ENCODE measurements at places on chromosomes 6 and 20.

- DNase-seq, result no peak
Observed at GRCh38 chr6:6781172-6781872, 192.8 kb downstream of the LY86 start.

DNA sequence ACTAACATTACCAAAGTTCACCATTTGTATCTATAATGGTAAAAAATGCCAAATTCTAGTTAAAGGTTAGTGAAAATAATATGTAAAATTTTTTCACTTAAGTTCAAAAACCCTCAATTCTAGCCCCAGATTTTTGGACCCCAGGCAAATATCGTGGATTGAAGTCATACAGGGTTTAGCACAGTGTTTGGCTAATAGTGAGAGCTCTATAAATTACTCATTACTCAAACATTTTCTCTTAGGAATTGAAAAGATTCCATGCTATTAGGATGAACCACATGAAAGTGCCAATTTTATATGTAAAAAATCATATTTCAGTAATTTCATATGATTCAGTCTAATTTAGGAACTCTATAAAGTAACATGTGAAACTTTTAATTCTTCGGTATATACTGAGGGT is 170.3 kb upstream of the PREP start:
- DNase-seq, result no peak

DNA sequence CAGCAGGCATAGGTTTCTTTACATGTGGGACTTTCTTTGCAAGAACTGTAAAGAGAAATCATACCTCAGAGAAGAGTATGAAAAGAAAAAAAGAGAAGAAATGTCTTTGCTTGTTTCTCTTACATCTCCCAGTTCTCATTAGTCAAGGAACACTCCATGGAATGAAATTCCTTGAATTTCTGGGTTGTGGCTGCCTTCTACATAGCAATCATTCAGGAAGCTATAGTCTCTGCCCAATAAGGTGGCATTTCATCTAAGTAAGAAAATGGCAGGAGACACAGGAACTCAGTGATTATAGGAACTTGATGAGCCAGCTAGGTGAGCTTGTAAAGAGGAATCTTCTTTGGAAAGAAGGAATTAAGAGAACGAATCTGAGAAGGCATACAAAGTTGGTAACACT is 197.0 kb upstream of the FKBP1C start:
- DNase-seq, result no peak

DNA sequence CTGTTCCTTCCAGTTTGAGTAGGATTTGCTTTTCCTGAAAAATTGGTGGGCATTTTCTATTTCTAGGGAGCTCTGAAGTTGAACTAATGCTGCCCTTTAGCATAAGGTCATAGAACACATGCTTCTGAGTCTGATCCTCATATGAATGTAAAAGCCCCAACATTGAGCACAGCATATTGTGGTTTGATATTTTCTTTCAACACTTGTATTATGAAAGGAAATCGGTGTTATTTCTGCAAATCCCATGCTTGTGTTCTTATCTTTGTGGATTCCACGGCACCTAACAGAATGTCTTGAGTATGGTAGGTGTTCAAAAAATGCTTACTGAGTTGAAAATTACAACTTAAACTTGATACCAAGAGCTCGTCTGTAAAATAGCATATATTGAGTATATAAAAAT is 85.8 kb downstream of the TRMT11 start:
- DNase-seq, result no peak

- no peak for DNase-seq
Observed at GRCh38 chr6:107409942-107410341, 49.4 kb downstream of the PDSS2 start.

DNA sequence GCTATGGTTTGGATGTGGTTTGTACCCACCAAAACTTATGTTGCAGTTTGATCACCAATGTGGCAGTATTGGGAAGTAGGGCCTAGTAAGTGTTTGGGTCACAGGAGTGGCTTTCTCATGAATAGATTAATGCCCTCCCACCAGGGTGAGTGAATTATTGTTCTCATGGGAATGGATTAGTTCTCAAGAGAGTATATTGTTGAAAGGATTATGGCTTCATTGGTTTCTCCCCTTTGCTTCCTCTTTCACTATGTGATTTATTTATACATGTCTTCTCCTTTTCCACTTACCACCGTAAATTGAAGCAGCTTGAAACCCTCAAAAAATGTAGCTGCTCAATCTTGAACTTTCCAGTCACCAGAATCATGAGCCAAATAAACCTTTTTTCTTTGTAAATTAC is 10.8 kb downstream of the UFL1 start:
- no peak for DNase-seq

GRCh38 chr6:31834367-31835250 is 7.1 kb downstream of the HSPA1B start:
- DNase-seq, result peak; percentile 85

- DNase-seq, result no peak
Observed at GRCh38 chr6:1598886-1599285, 10.8 kb upstream of the FOXC1 start.

DNA sequence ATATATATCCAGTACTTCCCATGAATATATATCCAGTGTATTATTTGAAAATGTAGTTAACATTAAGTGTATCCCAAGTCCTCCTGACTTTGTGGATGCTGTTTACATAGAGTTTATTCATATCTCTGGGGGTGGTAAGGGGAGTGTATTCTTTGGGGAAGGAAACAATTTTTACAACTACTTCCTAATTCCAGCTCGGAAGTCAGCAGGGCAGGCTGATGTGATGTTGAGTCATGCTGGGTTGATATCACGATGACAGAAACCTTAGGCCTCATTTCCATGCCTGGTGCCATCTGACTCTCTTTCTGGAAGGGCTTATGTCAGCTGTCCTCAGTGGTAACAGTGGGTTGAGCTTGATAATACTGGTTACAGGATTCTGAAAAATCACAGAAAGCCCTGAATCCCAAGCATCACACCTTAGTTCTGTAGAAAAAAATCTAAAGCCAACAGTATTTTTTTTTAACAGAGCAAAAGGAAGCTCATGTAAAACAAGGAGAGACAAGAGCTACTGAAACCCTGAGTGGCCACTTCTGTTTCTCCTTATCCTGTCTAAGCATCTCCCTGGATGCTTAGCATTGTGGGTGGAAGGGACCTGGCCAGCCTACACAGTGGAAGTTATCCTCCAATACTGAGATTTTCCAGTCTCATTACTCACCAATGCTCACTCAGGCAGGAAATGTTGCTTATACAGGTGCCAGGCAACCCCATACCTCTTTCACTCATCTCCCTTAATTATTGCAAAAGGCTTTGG is 75.2 kb upstream of the IYD start:
- DNase-seq, result no peak

- DNase-seq, result no peak
Observed at GRCh38 chr6:167077241-167077932, 45.5 kb upstream of the CCR6 start.

DNA sequence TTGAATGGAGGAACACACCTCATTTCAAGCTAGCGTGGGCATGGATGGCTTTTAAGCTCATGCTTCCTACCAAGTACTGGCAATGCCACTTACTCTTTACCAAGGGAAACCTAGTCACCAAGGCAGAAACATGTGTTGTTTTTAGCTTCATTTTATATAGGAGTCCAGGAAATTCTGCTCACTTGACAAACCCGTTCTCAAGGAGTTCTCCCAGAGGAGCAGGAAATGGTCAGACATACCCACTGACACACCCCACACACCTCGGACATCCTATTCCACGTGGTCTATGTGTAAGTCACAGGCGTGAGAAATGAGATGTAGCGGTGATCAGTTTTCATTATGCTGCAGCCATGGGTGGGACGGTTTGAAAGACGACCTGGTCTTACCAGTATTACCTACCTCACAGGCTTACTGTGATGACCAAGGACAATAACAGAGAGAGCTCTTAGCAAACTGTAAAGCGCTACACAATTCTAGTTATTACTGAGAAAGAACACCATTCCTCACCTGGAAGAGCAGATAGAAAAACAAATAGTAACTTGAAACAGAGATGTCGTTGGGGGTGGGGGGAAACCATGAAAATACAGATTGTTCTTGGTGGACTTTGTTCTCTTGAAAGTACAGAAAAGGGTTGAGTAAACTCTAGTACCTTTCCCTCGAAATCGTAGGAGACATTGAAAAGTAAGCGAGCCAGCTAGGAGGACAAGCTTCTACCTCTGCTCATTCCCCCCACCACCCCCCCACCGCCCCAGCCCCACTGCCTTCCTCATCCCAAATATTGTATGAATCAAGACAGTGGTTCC is 1.7 kb downstream of the CNKSR3 start:
- DNase-seq, result no peak

- no peak for DNase-seq
Observed at GRCh38 chr20:52432740-52433139, 241.2 kb upstream of the ZFP64 start.

Measured in CD4-positive, alpha-beta T cell treated with Interleukin-21 for 1 hour (primary cell).